ENCODE measurements at places on chromosomes 1 and 21.

- no peak for DNase-seq
Measured at GRCh38 chr1:215543191-215543606, 23.9 kb upstream of the KCTD3 start.

- no peak for DNase-seq
Measured at GRCh38 chr21:31686272-31686915, 26.9 kb downstream of the SOD1 start.

DNA sequence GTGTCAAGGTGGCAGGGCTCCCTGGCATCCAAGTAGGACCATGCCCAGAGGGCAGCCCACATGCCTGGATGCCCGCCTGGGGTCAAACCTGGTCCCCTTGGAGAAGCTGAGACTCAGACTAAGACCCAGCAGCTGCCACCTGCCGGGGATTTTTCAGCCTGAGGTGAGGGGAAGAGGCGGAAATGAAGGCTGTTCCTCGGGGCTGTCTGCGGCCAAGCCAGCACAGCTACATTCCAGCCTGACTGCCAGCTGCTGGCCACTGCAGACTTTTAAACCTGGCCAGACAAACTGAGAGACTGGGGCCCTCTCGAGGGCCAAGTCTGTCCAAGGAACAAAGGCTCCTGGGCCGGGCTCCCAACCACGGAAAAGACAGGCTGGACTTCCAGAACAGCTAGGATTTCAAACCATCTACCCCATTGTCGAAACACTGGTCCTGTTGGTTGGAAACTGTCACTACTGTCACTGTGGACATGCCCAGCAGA, 21.9 kb upstream of the PLEKHG5 start:
- no peak for DNase-seq

DNA sequence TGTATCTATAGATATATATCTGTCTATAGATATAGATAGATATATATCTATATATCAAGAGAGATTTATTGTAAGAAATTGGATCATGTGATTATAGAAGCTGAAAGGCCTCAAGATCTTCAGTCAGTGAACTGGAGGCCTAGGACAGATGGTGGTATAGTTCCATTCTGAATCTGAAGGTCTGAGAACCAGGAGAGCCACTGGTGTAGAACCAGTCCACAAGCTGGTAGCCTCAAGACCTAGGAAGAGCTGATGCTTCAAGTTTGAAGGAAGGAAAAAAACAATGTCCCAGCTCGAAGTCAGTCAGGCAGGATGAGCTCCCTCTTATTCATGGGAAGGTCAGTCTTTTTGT, 213.2 kb upstream of the JUN start:
- no peak for DNase-seq

GRCh38 chr1:1907098-1907736, 7.8 kb upstream of the CALML6 start:
- no peak for DNase-seq

DNA sequence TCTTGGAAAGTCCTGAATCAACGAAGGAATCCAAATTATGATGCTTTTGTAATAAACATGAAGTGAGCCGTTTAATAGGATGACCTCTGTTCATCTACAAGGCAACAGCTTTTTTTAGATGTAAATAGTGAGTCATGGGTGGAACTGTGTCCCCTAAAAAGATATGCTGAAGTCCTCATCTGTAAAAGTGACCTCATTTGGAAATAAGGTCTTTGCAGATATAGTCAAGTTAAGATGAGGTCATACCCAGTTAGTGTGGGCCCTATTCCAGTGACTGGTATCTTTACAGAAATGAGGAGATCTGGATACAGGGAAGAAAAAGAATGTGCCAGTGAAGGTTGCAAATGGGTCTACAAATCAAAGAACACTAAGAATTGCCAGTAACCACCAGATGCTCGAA, 1287.3 kb upstream of the ADGRL4 start:
- DNase-seq = no peak

DNA sequence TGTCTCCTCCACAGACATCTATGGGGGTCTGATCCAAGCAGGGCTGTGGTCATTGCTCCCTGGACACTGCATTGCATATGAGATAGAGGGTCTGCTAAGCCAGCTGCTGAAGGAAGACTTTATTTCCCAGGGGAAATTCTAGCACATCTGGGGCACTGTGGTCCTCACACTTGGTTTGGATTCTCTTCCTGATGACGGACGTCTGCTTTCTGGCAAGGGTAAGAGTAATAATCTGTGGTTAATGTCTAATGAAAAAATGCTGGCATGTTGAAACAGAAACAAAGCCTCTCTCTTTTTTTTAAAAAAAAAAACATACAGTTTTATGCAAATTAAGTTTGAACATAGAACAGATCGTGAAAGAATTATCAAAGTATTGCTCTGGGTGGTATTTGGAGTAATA, 553.9 kb downstream of the DPYD start:
- no peak for DNase-seq

- DNase-seq = no peak
Measured at GRCh38 chr1:19410393-19410792, 74.9 kb downstream of the CAPZB start.

Measured in kidney capillary endothelial cell (primary cell).